ENCODE measurements at places on chromosomes 4 and X.
A peak's percentile ranks its signal among the peaks of the same experiment; 100 is the strongest.

- ATAC-seq: no peak
These were observed 16.3 kb downstream of the PPP2R3B start for GRCh38 chrX:370244-370962.

- ATAC-seq: no peak
These were observed 428.2 kb upstream of the GALNT7 start for GRCh38 chr4:172740434-172740833.

DNA sequence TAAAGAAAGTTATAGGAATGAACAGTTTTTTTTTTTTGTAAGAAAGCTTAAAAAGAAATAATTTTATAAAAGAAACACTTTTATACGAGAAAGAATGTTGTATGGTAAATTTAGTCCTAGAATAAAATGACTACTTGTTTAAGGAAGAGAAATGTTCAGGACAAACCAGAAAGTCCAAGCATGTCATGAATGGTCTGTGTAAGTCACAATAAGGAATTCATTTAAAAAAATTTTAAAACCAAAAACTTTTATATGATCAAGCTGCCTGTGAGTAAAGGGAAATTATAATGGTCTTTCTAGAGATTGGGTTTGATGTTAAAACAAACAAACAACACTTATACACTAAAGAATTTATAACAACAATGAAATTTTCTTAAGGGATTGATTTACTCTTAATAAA lies 858.9 kb upstream of the PCDH7 start:
- ATAC-seq: no peak

- no peak for ATAC-seq
These were observed 4.5 kb downstream of the CXXC4 start for GRCh38 chr4:104490096-104490769.

DNA sequence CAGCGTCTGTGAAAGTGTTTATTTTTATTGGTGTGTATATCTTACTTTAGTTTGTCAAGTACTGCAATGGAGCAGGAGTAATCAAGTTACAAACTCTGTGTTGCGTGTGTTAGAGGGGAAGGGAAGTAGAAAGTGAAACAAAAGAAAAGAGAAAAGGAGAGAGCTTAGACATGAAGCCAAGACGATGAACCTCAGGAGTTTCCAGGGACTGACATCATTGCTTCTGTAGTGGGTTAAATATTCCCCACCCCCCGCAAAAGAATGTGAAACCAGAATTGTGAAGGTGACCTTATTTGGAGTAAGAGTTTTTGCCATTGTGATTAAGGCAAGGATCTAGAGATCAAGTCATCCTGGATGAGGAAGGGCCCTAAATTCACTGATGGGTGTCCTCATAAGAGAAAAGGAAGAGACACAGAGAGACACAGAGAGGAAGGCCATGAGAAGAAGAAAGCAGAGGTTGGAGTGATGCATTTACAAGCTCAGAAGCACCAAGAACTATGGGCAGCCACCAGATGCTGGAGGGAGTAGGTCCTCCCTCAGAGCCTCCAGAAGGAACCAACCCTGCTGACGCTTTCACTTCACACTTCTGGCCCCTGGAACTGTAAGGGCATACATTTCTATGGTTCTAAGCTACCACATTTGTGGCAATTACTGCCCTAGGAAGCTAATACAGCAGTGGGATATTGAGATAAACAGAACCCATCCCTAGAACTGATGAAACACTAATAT lies 173.6 kb upstream of the SFRP2 start:
- ATAC-seq: no peak

DNA sequence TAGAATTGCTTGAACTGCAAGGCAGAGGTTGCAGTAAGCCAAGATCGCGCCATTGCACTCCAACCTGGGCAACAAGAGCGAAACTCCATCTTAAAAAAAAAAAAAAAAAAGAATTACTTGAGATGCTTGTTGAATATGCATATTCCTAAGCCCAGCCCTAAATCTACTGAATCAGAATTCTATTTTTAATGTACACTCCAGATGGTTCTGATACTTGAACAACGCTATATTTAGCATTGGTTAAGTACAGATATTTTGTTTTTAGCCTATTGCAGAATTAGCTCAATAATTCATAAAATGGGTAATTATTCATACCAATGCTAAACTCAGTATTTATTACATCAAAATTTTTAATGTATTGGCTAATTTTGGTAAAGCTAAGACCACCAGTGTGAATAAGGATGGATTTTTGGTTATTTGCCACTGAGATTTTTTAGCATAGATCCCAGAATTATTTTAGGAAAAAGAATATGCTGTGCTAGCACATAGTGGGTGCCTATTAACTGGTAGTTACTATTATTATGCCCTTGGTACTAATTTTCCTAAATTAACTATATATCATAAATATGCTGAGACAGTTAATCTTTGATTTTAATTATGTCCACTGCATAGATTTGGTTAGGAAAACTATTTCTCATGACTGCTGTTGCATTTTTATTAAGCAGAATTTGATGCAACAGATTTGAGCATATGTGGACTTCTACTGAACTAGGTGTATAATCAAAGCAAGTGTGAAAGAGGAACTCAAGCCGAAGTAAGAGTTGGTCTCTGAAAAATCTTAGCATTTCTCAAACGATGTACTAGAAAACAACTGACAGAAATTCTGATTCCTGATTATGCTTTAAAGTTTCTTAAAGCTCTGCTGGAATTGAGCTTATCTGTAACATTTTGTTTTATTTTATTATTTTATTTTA lies 9.2 kb downstream of the AREG start:
- no peak for ATAC-seq

- ATAC-seq: no peak
These were observed 83.8 kb downstream of the GRID2 start for GRCh38 chr4:92387459-92388069.

- no peak for ATAC-seq
These were observed 1.4 kb downstream of the UGT8 start for GRCh38 chr4:114599903-114600552.

DNA sequence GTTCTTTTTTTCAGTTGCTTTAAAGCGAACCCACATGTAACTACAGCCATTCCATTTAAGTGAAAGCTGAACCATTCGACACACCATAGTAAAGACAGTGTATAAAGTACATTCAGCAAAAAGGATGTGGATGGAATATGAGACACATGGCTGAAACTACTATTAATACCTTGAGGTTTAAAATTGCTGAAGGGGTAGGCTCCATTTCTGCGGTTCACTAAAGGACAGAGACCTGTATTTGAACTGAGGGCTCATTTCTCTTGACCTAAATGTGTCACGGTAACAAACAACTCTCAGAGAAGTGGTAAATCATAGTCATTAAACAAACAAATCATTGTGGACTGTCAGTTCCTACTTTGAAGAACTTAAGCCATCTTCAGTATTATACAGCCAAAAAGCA lies 1085.6 kb upstream of the TENM3 start:
- no peak for ATAC-seq

DNA sequence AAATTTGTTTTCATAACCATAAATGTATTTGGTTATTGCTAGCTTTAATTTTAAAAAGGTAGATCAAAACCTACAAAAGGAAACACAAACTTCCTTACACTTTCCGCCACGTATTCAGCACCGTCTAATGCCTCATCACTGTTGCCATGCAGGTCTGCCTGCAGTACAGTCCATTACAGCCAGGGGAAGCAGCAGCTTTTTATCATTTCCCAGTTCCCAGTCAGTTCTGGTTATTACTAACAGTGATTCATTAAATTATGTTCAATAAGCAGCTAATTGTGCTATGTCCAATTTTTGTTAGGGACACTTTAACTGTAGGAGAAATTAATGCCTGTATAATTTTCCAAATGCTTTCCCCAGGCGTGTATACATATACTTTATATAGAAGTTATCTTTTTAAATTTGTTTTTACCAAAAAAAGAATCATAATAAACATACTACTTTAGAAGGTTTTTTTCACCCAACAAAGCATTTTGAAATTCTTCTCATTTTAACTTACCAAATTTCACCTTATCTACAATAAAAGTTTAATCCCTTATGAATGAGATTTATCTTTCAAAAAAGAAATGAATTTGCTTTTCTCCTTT lies 93.3 kb downstream of the ANXA3 start:
- ATAC-seq: peak; percentile 79

- ATAC-seq: no peak
These were observed 81.5 kb downstream of the HUWE1 start for GRCh38 chrX:53605004-53605403.

DNA sequence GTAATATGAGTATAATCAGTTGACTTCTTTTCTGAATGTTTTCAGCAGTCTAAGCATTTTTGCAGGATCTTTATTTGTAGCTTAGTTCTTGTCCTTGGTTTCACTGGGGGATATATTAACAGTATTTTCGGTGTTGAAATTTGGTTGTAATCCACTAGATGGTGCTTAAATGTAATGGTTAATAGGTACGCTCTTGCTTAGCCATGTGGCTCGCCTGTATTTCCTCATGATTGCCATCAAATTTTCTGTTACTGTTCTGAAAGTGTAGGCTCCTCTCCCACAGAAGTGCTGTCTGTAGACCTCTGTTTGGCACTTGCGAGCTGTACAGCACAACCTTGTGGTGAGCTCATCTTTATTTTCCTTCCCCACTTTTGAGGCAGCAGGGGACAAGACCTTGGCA lies 3.9 kb upstream of the FAAH2 start:
- ATAC-seq: no peak

DNA sequence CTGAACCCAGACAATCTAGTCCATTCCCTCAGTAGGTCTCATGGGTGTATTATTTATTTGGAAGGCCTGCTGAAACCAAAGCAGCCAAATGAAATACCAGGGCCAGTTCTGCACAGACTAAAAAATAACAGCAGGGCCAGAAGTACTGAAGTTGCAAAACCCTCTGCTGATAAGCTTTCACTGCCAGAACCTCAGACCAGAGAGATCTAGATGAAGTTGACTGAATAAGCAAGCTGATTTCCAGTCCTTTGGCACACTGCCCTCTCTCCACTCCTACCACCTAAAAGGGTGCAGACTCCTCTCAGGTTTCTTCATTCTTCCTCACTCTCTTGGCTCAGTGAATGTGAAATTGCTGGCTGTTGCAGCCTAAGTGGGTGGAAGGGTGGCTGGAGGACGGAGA lies 276.7 kb upstream of the KLF3 start:
- peak; percentile 8 for ATAC-seq

DNA sequence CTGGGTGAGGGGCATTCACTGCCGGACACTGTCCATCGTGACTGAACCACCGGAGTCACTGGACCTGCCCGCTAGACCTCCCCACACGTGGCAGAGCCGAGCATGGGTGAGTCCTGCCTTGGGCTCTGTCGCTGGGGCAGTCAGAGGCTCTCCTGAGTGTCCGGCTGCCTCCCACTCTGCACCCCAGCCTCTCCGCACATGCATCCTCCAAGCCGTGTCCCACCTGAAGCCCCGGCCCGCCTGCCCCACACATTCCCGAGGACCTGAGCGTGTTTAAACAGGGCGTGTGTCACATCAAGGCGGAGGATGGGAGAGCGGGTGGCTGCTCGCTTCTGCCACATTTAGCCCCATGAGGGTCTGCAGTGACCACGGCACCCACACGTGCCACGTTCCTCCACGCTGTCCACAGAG lies 4.7 kb downstream of the CPLX1 start:
- ATAC-seq: no peak

GRCh38 chrX:118024482-118024881 lies 92.1 kb downstream of the KLHL13 start:
- ATAC-seq: no peak
